Suppressor macrophage treated with lipopolysaccharide for 4 hours (primary cell): ENCODE measurements at places on chromosomes 7 and 10.

DNA sequence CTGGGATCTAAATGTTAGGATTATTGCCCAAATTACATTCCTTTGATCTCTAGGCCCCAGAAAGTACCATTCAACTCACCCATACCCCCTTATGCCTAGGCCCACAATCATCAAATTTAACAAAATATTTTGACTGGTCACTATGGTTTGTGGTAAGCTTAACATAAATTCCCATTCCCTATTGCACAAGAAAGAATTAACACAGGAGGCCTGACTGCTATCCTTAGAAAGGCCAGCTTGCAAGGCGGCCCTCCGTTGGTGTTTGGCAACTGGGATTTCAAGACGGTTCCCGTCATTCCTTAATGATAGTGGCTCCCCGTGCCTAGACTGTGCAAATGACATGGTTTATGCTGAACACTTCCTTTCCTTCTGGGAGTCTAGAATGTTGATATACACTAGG lies 29.6 kb downstream of the ARHGAP21 start:
- DNase-seq: no peak

DNA sequence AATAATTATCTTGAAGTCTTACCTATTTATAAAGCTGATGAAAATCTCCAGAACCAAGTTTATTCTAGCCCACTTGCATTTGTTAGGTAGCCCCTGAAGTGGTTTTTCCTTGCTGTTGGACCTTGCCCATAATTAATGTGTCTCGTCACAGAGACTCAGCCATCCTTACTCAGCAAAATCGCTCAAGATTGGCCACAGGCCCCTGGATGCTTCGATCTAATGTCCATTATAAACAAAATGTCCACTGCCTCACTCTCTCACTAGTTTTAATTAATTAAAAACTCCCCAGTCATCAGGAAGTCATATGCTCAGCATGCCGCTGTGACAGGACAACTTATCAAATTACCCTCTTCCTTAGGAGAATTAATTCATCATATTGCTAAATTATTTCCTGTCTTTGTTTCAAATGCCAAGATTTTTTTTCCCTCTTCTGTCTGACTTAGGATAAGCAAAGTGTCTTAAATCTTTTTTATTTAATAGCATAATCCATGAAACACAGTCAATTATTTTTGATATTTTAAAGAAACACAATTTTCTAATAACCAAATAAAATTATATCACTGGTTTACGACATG lies 126.8 kb upstream of the PCLO start:
- DNase-seq: no peak

DNA sequence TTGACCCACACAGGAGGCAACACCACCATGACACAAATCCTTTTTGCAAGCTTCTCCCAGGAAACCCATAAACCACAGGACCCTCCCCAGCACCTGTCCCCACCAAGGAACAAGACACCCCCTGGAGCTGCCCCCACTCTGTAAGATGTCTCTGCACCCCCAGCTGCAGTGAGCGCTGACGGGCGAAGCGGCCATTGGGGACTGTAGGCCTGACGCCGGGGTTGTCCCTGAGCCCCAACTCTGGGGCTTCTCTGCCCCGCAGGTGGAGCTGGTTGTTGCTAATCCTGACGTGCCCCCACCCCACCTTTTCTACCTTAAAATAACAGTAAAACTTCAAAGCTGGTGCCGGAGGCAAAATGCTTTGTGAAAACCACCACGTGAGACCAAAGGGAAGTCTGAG lies 94.7 kb upstream of the PPP2R2D start:
- no peak for DNase-seq

DNA sequence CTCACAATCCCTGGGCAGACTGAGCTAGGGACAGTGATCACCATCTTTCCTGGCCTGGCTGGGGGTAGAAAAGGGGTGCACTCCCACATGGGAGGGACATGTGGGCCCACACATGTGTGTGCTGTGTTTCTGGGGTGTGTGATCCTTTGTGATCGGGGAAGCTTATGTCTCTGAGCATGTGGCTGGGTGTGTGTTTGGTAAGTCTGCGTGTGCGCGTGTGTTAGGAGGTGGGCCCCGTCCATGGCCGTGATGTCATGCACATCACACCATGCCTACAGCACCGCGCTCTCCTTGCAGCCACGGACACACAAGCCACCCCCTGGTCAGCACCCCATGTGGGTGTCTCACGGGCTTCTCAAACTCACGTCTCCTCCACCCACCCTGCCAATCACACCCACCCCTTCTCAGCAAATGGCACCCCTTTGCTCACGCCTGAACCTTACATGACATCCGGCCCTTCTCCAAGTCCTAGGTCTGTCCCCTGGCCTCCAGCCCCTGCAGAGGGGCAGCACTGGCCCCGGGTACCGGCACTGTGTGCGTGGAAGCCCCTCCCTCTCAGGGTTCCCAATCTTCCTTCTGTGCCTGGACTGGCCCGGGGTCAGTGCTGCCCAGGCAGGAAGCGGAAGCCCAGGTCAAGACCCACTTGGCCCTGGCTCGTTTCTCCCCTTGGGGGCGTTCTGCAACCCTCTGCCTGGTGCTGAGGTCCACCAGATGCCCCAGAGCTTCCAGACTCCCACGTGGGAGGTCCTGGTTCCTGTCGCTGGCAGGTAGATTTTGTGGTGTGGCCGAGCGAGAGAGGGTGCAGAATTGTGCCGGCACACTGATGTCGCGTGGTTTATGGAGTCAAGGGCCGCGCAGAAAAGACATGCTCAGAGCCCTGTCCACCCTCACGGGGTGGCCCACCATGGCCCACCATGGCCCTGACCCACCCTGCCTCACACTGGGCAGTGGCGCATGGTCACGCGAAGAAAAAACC lies 12.6 kb downstream of the SLC29A4 start:
- no peak for DNase-seq

- no peak for DNase-seq
Measured at GRCh38 chr10:70617798-70618568, 15.4 kb upstream of the PRF1 start.

DNA sequence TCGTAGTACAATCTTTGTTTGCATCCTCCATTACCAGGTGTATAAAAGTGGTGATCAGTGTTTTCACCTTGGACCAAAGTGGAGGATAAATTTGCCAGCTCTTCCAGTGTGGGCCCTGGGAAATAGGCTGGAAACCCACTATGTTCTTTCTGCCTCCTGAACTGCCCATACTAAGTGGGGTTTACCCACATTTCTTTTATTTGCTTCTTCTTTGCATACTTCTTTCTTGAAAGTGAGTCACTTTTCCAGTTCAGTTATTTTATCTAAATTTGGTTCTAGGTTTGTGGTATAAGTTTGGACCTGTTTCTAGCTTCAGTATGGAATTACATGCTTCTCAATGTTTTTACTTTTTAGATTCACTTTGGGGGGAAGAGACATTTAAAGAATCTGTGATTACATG lies 126.2 kb upstream of the ACBD5 start:
- no peak for DNase-seq

GRCh38 chr10:75207079-75207856 lies 3.3 kb upstream of the VDAC2 start:
- DNase-seq: no peak

DNA sequence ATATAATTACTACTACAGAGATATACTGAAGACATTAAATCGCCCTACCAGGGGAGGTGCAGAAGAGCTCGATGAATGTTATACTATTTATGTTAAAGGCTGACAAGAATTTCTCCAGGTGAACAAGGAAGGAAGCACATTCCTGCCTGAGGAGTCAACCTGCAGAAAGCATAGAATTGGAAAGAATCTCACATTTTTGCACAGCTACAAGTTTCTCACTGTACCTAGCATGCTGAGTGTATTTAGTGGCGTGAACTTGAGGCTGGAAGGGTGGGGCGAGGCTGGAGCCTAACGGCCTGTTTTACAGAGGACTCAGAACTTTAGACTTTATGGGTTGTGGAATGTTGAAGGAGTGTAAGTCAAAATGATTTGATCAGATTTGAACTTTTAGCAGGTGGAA lies 373.6 kb upstream of the LRGUK start:
- DNase-seq: no peak

- no peak for DNase-seq
Measured at GRCh38 chr7:20293336-20293735, 37.4 kb upstream of the ITGB8 start.

DNA sequence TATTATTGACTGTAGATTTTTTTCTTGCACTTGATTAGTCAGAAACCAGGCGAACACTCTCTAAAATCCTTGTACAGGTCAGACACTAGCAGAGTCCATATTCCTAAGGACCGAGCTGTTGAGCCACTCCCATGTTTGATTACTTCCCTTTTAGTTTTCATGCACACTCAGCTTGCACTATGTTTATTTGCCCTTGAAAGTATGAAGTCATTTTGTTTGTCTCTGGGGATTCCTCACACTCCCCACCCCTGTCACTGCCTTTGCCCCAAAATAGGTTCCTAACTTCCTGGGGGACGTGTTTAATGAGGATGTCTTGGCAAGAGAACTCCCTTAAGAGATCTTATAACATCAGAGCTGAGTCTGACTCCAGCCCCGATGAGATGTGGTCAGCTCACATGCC lies 182.1 kb downstream of the EVX1 start:
- peak; percentile 13 for DNase-seq

GRCh38 chr10:36448760-36449691 lies 676.4 kb upstream of the ANKRD30A start:
- DNase-seq: no peak

- DNase-seq: no peak
Measured at GRCh38 chr7:132065193-132065988, 509.0 kb upstream of the PODXL start.

DNA sequence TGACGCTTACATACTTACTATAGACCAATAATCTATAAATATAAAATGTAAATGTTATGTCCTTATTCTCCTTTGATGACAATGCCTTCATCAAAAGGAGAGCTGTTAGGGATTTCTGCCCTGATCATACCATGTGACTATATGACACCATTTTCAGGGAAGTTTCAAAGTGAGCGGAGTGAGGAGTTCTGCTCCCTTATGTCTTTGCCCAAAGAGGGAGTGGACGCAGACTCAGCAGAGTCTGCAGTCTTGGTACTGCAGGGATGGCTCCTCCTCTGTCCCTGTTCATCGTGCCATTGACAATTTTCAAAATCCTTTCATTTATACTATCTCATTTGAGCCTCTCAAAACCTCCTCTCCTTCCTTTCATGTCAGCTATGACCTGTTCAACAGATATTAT lies 27.9 kb downstream of the HYAL4 start:
- DNase-seq: no peak

GRCh38 chr7:2483494-2483893 lies 7.3 kb upstream of the GRIFIN start:
- DNase-seq: no peak

GRCh38 chr10:88895250-88895649 lies 15.2 kb downstream of the STAMBPL1 start:
- DNase-seq: no peak

DNA sequence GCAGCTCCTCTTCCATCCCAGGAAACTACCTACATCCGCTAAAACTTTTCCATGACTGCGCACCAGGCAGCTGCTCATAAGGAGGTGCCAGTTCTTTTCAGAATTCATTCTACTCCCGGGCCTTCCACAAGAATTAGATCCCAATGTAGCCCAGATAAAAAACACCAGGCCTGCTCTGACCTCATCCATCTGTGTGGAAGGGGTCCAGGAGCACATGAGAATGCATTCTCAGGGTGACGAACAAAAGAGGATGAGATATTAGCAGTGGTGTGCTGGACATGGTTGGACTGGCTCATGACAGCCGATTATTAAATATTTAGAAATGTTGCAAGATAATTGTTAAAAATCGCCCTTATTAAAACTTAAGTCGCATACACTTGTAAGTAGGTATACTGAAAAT lies 43.2 kb upstream of the STEAP1B start:
- no peak for DNase-seq

DNA sequence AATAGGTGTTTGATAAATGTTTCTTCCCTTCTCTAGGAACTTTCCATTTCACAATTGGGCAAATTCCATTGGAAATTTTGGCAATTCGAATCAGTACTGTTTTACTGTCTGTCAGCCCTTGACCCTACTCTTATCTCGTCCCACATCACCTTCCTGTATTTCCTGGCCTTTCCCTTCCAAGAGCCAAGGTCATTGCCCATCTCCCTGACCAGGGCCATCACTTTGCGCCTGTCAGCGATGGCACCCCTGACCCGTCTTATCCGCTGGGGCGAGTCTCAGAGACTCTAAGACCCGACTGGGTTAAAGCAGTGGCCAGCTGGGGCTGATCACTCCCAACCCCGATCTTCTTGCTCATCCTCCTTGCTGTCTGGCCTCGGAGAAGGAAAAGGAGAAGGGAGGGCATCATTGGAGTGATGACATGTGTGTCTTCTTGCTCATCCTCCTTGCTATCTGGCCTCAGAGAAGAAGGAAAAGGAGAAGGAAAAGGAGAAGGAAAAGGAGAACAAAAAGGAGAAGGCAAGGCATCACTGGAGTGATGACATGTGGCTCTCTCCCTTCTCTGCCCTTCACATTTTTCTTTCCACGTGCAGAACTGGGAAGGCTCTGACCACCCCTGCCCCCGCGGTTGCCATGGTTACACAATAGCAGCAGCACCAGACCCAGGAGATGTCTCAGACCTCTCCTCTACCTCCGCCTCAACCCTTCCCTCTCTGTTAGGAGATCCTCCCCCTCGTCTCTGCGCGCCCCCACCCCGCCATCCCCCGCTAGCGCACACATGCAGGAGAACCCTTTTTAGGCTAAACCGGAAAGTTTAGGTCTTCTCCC lies 2.0 kb downstream of the SEMA3D start:
- DNase-seq: no peak

GRCh38 chr7:127896659-127897058 lies 134.6 kb downstream of the LRRC4 start:
- DNase-seq: no peak

- DNase-seq: peak; percentile 53
Measured at GRCh38 chr7:100157334-100158228, 942 bp downstream of the TRAPPC14 start.

GRCh38 chr10:79149662-79150443 lies 81.1 kb downstream of the ZMIZ1 start:
- DNase-seq: peak; percentile 96

- DNase-seq: no peak
Measured at GRCh38 chr7:18037609-18038008, 10.0 kb upstream of the PRPS1L1 start.

GRCh38 chr7:128031901-128032604 lies 816 bp upstream of the LRRC4 start:
- peak; percentile 71 for DNase-seq

DNA sequence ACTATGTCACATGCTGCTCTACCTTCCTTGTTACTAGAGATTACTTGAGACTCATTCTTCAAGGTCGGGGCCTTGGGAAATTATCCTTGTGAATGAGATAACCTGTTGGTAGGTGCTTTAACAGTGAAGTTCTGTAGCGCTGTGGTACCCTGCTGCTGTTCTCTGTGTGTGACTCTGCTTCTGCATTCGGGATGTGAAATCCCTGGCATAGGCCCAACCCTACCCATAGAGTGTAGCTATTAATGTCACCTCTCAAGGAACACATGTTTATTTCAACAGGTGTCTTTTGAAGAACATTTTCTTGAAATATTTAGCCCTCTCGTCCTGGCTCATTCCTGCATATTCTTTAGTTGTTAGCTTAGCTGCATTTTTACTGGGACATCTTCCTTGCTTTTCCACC lies 41.8 kb upstream of the TMEM236 start:
- no peak for DNase-seq

DNA sequence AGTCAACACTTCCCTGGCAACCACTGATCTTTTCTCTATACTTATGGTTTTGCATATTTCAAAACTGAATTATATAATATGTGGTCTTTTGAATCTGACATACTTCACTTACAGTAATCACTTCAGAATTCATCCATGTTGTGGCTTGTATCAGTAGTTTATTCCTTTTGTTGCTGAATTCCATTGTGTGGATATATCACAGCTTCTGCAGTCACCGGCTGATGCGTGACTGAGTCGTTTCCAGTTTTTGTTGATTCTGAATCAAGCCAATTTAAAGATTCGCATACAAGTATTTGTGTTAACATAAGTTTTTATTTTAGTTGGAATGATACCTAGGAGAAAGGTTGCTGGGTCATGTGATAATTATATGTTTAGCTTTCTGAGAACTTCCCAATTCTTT lies 672.5 kb upstream of the ANKRD30A start:
- no peak for DNase-seq
